Muscle of leg (tissue), 16 donors: ENCODE measurements at places on chromosomes 11 and 22. TPM values are rescaled to one million over a fixed set of nuclear protein-coding genes. Genes with fewer than 3 reads are reported as not detected.

The CRACR2B gene
- 6.9 TPM for total RNA-seq

The C1QTNF4 gene
- 11.3 TPM for total RNA-seq

The SPDYC gene
- total RNA-seq = not detected

The C11orf58 gene
- total RNA-seq = 121 TPM

The DEUP1 gene
- 0.04 TPM for total RNA-seq

The HTR3A gene
- total RNA-seq = 0.04 TPM

The HSCB gene
- 20.0 TPM for total RNA-seq

The LIF gene
- total RNA-seq = 0.75 TPM

The ABCC8 gene
- total RNA-seq = 1.3 TPM

The TANGO2 gene
- total RNA-seq = 10.9 TPM

The FAM118A gene
- 16.9 TPM for total RNA-seq

The CTSW gene
- 0.75 TPM for total RNA-seq

GRCh38 chr11:84234011-84234410, 947.8 kb upstream of the CCDC90B start:
- DNase-seq = peak; percentile 11
- H3K27ac ChIP-seq = no peak overlapping the region
- no peak overlapping the region for H3K4me3 ChIP-seq
- no peaks in the 10 kb centered on the region for H3K27me3 ChIP-seq
- H3K4me1 ChIP-seq = peaks cover 13% of the 10 kb centered on the region

GRCh38 chr11:91587131-91587530, 637.5 kb upstream of the FAT3 start:
- H3K27me3 ChIP-seq = no peaks in the 10 kb centered on the region
- no peaks in the 10 kb centered on the region for H3K4me1 ChIP-seq
- H3K4me3 ChIP-seq = no peak overlapping the region
- DNase-seq = no peak
- no peak overlapping the region for H3K27ac ChIP-seq

DNA sequence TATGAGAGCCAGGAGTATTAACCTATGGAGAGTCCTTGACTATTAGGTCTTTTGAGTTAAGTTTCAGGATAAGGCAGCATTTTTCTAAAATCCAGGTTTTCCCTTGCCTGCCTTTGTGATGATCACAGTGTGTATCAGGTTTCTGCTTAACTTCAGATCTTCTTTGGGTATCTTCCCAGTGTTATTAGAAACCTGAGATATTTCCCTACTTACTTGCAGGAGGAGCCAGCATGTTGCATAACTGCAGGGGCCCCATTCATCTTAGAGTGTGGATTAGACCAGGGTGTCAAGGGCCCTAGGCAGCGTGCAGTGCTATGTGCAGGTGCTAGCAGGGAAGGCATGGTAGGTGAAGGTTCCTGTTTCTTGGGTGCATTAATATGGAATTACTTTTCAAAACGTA, 69.5 kb downstream of the ZNRF3 start:
- H3K4me3 ChIP-seq = no peak overlapping the region
- DNase-seq = peak; percentile 54
- no peaks in the 10 kb centered on the region for H3K36me3 ChIP-seq
- H3K4me1 ChIP-seq = peaks cover 42% of the 10 kb centered on the region
- no peaks in the 10 kb centered on the region for H3K27me3 ChIP-seq

DNA sequence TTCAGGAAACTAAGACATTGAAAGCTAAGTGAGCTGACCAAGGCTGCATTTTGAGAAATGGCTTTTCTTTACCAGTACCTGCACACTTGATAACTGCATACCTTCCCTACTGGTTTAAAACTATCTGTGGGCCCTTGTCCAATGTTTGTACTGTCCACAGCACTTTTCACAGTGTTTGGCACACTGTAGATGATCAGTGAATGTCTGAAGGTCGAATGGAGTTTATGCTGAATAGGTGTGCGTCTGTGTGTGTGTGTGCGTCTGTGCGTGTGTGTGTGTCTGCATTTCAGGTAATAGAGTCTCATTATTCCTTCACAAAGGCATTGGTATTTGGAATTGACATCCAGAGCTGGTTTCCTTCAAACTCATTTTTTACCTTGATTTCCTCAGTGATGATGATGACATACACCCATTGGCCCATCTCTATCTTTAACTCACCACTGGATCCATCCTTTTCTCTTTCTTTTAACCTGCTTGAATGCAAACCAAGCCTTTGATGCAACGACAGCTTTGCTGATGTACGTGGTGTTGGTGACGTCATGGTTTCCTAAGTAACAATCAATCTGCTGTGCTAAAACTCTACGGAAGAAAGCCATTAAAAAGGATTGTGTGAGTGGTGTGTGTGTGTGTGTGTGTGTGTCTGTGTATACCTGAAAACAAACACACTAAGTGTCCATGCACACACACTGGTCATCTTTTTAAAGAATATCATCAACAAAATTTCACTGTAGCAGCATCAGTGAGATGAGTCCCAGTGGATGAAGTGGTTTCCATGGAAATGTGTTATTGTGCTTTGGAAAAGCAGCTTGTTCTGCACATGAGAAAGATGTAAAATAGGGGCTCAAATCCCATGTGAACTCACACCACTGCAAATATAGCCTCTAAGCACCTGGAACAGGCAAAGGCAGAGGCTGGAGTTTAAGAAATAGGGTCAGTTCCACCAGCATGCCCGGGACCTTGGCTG, 490.2 kb upstream of the B3GAT1 start:
- no peak overlapping the region for H3K27ac ChIP-seq
- H3K36me3 ChIP-seq = no peaks in the 10 kb centered on the region
- peak; percentile 85 for DNase-seq
- peaks cover 21% of the 10 kb centered on the region for H3K4me1 ChIP-seq
- no peaks in the 10 kb centered on the region for H3K27me3 ChIP-seq

GRCh38 chr11:100546714-100547113, 140.4 kb upstream of the ARHGAP42 start:
- DNase-seq = no peak
- H3K27me3 ChIP-seq = no peaks in the 10 kb centered on the region
- H3K36me3 ChIP-seq = no peaks in the 10 kb centered on the region
- H3K4me3 ChIP-seq = no peak overlapping the region

GRCh38 chr22:32336771-32337424, 20.8 kb upstream of the RFPL3 start:
- DNase-seq = peak; percentile 74
- no peak overlapping the region for H3K4me3 ChIP-seq
- H3K27me3 ChIP-seq = peaks cover 4% of the 10 kb centered on the region
- peaks cover 9% of the 10 kb centered on the region for H3K4me1 ChIP-seq
- H3K36me3 ChIP-seq = no peaks in the 10 kb centered on the region

GRCh38 chr11:9112075-9112474, 20.7 kb upstream of the SCUBE2 start:
- H3K4me1 ChIP-seq = no peaks in the 10 kb centered on the region
- H3K27ac ChIP-seq = no peak overlapping the region
- DNase-seq = no peak
- no peaks in the 10 kb centered on the region for H3K27me3 ChIP-seq

- peaks cover 21% of the 10 kb centered on the region for H3K4me1 ChIP-seq
- peak; percentile 80 for DNase-seq
- peak overlapping the region; percentile 60 for H3K4me3 ChIP-seq
- H3K27me3 ChIP-seq = peaks cover 28% of the 10 kb centered on the region
- peak overlapping the region; percentile 74 for H3K27ac ChIP-seq
Measured at GRCh38 chr11:111541254-111542061, 938 bp downstream of the LAYN start.

- no peaks in the 10 kb centered on the region for H3K27me3 ChIP-seq
- H3K36me3 ChIP-seq = no peaks in the 10 kb centered on the region
- H3K27ac ChIP-seq = no peak overlapping the region
- DNase-seq = peak; percentile 78
Measured at GRCh38 chr11:6757373-6757967, 14.3 kb downstream of the OR2AG2 start.

DNA sequence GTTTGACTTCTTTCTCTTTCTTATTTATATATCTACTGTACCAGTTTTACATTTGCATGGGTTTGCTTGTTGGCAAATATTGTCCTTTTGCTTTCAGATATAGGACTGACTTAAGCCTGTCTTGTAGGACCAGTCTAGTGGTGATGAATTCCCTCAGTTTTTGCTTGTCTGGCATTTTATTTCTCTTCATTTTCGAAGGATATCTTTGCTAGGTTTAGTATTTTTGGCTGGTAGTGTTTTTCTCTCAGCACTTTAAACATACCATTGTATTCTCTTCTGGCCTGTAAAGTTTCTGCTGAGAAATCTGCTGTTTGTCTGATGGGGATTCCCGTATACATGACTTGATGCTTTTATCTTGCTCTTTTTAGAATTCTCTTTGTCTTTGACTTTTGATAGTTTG, 14.2 kb upstream of the ZBED5 start:
- DNase-seq = no peak
- H3K27ac ChIP-seq = no peak overlapping the region
- H3K36me3 ChIP-seq = no peaks in the 10 kb centered on the region
- no peak overlapping the region for H3K4me3 ChIP-seq
- H3K4me1 ChIP-seq = no peaks in the 10 kb centered on the region
- no peaks in the 10 kb centered on the region for H3K27me3 ChIP-seq

GRCh38 chr11:109971184-109971523, 122.0 kb upstream of the ZC3H12C start:
- no peak overlapping the region for H3K4me3 ChIP-seq
- no peaks in the 10 kb centered on the region for H3K36me3 ChIP-seq
- peak overlapping the region; percentile 10 for H3K27ac ChIP-seq
- H3K4me1 ChIP-seq = peaks cover 6% of the 10 kb centered on the region
- peak; percentile 75 for DNase-seq

GRCh38 chr11:19320827-19321226, 80.1 kb upstream of the E2F8 start:
- no peaks in the 10 kb centered on the region for H3K36me3 ChIP-seq
- no peak overlapping the region for H3K27ac ChIP-seq
- H3K4me1 ChIP-seq = peaks cover 12% of the 10 kb centered on the region
- peak; percentile 94 for DNase-seq
- H3K27me3 ChIP-seq = peaks cover 6% of the 10 kb centered on the region

DNA sequence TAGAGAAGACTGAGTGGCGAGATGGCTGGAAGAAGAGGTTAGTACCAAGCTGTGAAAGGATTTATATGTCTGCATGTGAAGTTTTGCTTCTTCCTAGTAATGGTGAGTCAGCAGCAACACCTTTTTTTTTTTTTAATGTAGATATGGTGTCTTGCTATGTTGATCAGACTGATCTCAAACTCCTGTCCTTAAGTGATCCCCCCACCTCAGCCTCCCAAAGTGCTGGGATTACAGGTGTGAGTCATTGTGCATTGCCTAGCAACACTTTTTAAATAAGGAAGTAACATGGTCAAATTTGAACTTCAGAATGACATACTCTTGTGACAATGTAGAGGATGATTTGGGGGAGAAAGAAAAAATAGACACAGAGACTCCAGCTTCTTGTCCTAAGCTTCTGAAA, 6.5 kb upstream of the CSTPP1 start:
- DNase-seq = no peak
- no peaks in the 10 kb centered on the region for H3K4me1 ChIP-seq
- H3K27ac ChIP-seq = no peak overlapping the region
- no peaks in the 10 kb centered on the region for H3K36me3 ChIP-seq

GRCh38 chr11:36455658-36456111, 54.4 kb downstream of the TRAF6 start:
- peaks cover 35% of the 10 kb centered on the region for H3K4me1 ChIP-seq
- H3K27ac ChIP-seq = peak overlapping the region; percentile 39
- H3K4me3 ChIP-seq = no peak overlapping the region
- no peaks in the 10 kb centered on the region for H3K27me3 ChIP-seq

DNA sequence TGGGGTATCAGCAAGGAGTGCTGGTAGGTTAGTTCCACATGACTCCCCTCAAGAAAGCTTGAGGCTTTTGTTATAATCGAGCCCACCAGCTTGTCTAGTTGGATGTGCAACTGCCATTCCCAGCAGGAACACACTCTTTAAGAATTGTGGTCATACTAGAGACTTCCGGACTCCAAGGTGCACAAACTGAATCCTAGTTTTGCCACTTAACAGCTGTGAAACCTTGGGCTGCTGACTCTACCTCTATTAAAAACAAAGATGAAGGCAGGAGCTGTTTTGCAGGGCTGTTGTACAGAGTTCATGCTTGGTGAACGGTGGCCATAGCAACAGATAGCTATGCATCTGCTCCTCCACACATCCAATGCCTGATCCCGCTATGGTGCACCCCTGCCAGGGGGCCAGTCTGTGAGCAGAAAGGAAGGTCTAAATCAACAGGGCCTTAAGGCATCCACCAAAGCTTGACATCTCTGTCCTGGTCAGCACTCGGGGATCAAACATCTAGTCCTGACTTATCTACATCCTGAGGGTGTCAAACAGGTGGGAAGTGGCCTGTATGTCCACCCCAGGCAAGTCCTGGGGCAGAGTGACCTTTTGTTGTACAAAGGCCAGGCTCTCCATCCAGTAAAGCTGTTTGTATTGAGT, 36.4 kb downstream of the DKK3 start:
- H3K36me3 ChIP-seq = no peaks in the 10 kb centered on the region
- H3K4me1 ChIP-seq = peaks cover 87% of the 10 kb centered on the region
- peak; percentile 49 for DNase-seq
- H3K4me3 ChIP-seq = no peak overlapping the region

- peak overlapping the region; percentile 81 for H3K27ac ChIP-seq
- peak; percentile 85 for DNase-seq
- peaks cover 65% of the 10 kb centered on the region for H3K4me1 ChIP-seq
- H3K27me3 ChIP-seq = peaks cover 12% of the 10 kb centered on the region
- H3K36me3 ChIP-seq = peaks cover 5% of the 10 kb centered on the region
Measured at GRCh38 chr11:46294365-46295309, 17.2 kb downstream of the CREB3L1 start.

DNA sequence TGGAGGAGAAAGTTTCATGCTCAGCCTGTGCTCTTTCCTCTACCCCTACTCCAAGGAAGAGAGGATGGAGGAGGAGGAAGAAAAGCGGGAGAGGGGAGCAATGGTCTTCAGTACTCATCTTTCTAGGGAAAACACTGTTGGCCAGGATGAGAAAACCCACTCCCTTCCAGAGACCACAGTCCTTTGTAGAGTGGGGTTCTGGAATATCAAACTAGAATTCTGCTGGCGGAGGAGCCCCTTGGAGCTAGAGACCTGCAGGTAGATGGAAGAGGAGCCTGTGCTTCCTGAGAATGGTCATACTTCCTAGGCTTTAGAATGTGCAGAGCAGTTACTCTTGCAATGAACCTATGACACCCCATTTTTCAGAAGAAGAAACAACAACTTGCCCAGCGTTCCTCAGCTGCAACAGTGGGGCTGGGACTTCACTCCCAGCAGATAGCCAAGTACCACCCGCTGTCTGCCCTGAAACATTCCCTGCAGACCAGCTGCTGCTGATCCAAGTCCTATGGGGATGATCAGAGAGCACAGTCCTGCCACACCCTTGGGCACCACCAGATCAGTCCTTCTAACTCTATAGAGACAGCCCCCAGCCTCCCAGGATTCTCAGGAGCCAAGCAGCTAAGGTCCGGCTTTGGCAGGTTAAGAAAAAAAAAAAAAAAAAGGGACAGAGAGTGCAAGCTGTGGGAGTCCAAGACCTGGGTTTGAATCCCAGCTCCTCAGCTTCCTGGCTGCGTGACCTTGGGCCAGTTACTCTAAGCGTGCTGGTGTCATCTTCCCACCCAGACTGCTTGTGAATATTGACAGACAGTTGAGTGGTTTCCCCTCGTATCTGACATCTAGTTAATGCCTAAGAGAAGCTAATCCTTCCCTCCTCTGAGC, 664 bp downstream of the PTGDR2 start:
- no peak overlapping the region for H3K27ac ChIP-seq
- peaks cover 25% of the 10 kb centered on the region for H3K36me3 ChIP-seq
- H3K27me3 ChIP-seq = no peaks in the 10 kb centered on the region

GRCh38 chr11:41446107-41446506, 13.3 kb downstream of the LRRC4C start:
- no peak overlapping the region for H3K27ac ChIP-seq
- H3K4me3 ChIP-seq = no peak overlapping the region
- H3K36me3 ChIP-seq = no peaks in the 10 kb centered on the region
- DNase-seq = no peak
- H3K4me1 ChIP-seq = no peaks in the 10 kb centered on the region

GRCh38 chr11:5040876-5041275, 5.5 kb upstream of the OR52J3 start:
- H3K4me1 ChIP-seq = no peaks in the 10 kb centered on the region
- no peaks in the 10 kb centered on the region for H3K36me3 ChIP-seq
- no peaks in the 10 kb centered on the region for H3K27me3 ChIP-seq
- no peak for DNase-seq
- H3K4me3 ChIP-seq = no peak overlapping the region
- H3K27ac ChIP-seq = no peak overlapping the region
